Glomerular endothelial cell (primary cell): ENCODE measurements at places on chromosomes 1 and 21. TPM values are rescaled to one million over a fixed set of nuclear protein-coding genes. Genes with fewer than 3 reads are reported as not detected.

The ACOT11 gene
- 0.93 and 1.2 TPM in 2 replicates for total RNA-seq

- no peak for DNase-seq
Observed at GRCh38 chr1:52636721-52637695, 4.0 kb downstream of the SHISAL2A start.

DNA sequence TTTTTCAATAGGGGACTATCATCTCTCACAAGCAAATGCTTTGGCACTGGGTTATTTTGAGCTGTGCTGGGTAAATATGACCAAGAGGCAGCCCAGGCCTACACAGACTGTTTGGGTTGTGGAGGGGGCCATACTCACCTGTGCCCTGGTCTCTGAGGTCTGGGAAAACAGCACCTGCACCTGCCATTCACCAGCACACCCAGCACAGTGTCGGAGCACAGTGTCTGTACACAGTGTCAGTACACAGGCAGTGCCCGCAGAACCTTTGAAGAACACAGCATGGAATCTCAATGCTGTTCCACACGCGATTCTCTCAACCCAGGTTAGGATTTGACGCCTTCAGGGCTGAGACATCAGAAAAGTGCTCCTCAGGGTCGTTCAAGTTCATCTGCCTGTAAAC, 35.0 kb upstream of the FAM89A start:
- DNase-seq, result no peak

The MRAP gene
- total RNA-seq, result not detected in 2 replicates

- no peak for DNase-seq
Observed at GRCh38 chr1:110266834-110267233, 56.7 kb downstream of the KCNC4 start.

The SPRR4 gene
- total RNA-seq, result not detected in 2 replicates

The LRRC71 gene
- total RNA-seq, result 0.12 TPM in 1 of 2 replicates, not detected in the other

DNA sequence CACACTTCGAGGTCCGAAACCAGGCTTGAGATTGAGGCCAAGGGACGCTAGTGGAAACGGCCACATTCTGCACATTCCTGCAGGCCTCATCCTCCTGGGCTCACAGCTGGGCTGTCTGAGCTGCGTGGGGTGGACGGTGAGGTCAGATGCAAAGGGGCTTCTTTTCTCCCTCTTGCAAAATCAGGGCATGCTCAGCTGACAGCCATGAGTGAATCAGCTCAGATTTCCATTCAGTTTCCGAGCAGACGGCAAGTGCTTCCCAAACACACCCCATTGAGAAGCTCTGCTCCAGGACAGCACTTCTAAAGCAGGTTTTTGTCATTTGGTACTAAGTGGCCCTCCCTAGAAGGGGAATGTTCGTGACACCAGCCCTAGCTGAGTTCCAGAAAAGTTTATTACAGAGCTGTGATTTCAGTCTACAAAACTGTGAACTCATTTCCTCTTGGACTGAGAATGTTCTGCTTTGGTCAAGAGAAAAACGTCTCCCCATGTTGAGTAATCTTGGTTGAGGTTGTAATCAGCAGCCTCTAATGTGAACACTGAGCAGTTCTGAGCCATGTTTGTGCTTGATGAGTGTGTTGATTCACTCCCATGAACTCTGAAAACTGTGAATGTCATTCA, 10.0 kb downstream of the PDPN start:
- DNase-seq, result no peak

The MMEL1 gene
- 0.15 and 0.93 TPM in 2 replicates for total RNA-seq

- DNase-seq, result no peak
Observed at GRCh38 chr1:12600335-12600734, 17.7 kb downstream of the DHRS3 start.
